ENCODE measurements at places on chromosomes 13 and 19. TPM values are rescaled to one million over a fixed set of nuclear protein-coding genes. Genes with fewer than 3 reads are reported as not detected.
A peak's percentile ranks its signal among the peaks of the same experiment; 100 is the strongest.

GRCh38 chr13:28121224-28121623 is 17.1 kb upstream of the PAN3 start:
- DNase-seq = no peak

Gene IZUMO4
- 4.0 TPM for total RNA-seq

Gene PTH2
- total RNA-seq = not detected

- peak; percentile 97 for DNase-seq
Measured at GRCh38 chr19:9309974-9310446, 372 bp upstream of the ZNF699 start.

GRCh38 chr19:13849991-13850909 is 26.7 kb upstream of the NANOS3 start:
- DNase-seq = no peak

GRCh38 chr13:109500146-109500773 is 286.1 kb downstream of the IRS2 start:
- DNase-seq = no peak

DNA sequence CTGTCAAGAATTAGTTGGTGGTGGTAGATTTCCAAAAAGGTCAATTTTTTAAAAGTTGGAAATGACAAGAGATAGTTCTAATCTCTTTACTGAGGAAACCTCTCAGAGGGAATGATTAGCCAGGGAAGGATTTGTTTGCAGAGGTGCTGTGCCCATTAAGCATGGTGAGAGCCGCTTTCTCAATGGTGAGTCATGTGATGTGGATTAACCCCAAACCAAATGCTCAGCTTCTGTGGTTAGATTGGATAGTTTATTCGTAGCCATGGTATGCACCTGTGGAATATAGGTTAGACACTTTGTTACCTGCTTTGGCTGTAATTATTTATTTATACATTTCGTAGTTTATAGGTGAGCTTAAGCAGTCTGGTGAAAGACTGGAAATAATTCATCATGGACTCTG is 7.1 kb downstream of the HNRNPM start:
- no peak for DNase-seq

Gene CCDC8
- total RNA-seq = 93.6 TPM

GRCh38 chr13:80235166-80235966 is 105.6 kb downstream of the SPRY2 start:
- peak; percentile 80 for DNase-seq

GRCh38 chr13:30845297-30846214 is 60.5 kb upstream of the MEDAG start:
- no peak for DNase-seq

GRCh38 chr19:46492841-46493235 is 2.8 kb downstream of the PNMA8B start:
- DNase-seq = no peak

Gene UBE2L5
- not detected for total RNA-seq

GRCh38 chr13:49367640-49368422 is 76.0 kb downstream of the CAB39L start:
- peak; percentile 44 for DNase-seq

Gene SIGLECL1
- total RNA-seq = not detected

Gene ZNF799
- 4.6 TPM for total RNA-seq

Data from G401 (cell line).